ENCODE measurements at places on chromosomes 16 and 17. TPM values are rescaled to one million over a fixed set of nuclear protein-coding genes. Genes with fewer than 3 reads are reported as not detected.

Gene MSLN
- total RNA-seq: 155 TPM

Gene PLK1
- total RNA-seq: 3.3 TPM

- no peak for DNase-seq
- H3K4me1 ChIP-seq: peaks cover 19% of the 10 kb centered on the region
- H3K27me3 ChIP-seq: no peaks in the 10 kb centered on the region
Observed at GRCh38 chr16:89723279-89724250, 2.2 kb downstream of the ZNF276 start.

GRCh38 chr17:32016231-32016630 lies 9.0 kb downstream of the LRRC37B start:
- no peaks in the 10 kb centered on the region for H3K27me3 ChIP-seq
- H3K4me1 ChIP-seq: no peaks in the 10 kb centered on the region
- H3K4me3 ChIP-seq: no peak overlapping the region
- H3K36me3 ChIP-seq: peaks cover 4% of the 10 kb centered on the region
- H3K27ac ChIP-seq: no peak overlapping the region

Gene ABCA8
- 187 TPM for total RNA-seq

DNA sequence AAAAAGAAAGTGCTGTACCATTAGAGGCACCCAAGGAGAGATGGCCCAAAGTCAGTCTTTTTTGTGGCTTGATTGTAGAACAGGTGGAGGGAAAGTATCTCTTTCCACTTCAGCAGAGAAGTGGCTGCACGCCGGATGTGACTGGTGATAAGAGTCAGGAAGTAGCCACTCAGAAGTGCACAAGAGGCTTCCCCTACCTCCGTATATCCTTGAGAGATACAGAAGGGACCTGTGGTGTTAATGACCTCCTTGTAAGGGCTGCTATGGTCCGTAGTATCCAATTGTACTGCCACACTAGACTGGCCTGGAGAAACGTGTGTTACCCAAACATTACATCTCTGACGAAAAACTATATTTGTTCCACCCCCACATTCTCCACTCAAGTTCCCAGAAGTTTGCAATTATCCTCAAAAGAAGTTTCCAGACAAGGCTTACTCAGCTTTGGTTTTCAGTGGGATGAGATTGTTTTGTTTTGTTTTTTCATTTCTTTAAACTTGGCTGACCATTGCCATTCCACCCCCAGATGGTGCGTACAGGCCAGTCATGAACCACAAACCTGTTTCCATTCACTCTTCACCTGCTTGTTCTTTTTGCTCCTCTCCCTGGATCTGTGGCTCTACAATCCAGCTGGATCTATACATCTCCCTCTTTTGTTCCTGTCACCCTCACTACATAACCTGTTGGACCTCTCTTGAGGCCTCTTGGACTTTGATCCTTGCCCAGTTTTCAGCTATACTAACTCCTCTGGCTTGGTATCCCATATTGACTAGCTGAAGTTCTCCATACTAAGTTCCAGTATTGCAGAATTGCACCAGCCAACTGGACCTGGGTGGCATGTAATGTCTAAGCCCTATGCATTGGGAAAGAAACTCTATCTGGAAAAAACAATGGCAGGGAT lies 20.7 kb upstream of the MED13 start:
- H3K27me3 ChIP-seq: no peaks in the 10 kb centered on the region
- no peak overlapping the region for H3K27ac ChIP-seq
- DNase-seq: no peak
- H3K4me1 ChIP-seq: no peaks in the 10 kb centered on the region
- no peak overlapping the region for H3K4me3 ChIP-seq

Gene SHISA9
- total RNA-seq: 0.46 TPM

GRCh38 chr16:66430214-66430613 lies 3.1 kb downstream of the BEAN1 start:
- peaks cover 3% of the 10 kb centered on the region for H3K27me3 ChIP-seq
- H3K27ac ChIP-seq: no peak overlapping the region
- DNase-seq: no peak

Gene HAP1
- total RNA-seq: 0.21 TPM

Gene RNF157
- 2.2 TPM for total RNA-seq

GRCh38 chr17:73247726-73248125 lies 14.0 kb downstream of the CPSF4L start:
- no peak overlapping the region for H3K27ac ChIP-seq
- H3K4me3 ChIP-seq: no peak overlapping the region
- no peaks in the 10 kb centered on the region for H3K27me3 ChIP-seq
- H3K4me1 ChIP-seq: no peaks in the 10 kb centered on the region
- no peak for DNase-seq

Gene SLC5A10
- 0.09 TPM for total RNA-seq

GRCh38 chr17:73743518-73744201 lies 99.4 kb upstream of the SDK2 start:
- peaks cover 15% of the 10 kb centered on the region for H3K27me3 ChIP-seq
- DNase-seq: no peak
- H3K36me3 ChIP-seq: no peaks in the 10 kb centered on the region

Gene DPEP3
- total RNA-seq: 0.40 TPM

Gene MMP28
- 30.5 TPM for total RNA-seq

DNA sequence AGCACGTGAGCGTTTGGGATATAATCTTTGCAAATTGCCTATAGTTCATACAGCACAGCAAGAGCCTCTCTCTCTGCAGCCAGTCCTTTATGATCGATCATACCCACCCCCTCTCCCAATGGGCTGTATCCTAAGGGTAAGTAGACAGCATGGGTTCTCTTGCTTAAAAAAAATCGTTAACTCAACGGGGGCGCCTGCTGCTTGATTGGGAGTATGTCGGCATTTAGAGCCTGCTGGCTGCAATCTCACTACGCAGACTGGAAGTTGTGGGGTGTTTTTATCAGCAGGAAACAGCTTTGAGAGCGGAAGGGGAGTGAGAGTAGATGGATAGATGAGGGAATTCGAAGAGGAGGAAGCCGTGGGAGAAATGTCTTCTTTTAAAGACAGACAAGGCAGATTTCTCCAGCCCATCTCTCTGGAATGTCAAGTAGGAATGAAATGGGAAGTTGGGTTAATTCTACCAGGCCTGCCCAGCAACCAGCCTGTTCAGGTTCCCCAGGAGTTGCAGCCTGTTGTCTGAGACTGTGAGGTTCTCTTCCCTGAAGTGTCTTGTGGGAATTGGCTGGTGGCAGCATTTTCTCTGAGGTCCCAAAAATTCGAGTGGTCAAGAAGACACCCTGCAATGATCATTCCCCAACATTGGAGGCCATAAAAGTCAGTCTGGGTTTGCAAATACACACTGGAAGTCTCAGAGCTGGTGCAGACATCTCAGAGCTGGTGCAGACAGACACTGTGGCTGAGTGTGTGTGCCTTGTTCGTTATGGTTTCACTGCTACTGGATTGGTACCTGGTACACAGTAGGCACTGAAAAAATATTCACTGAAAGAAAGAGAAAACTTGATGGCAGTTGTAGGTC lies 65.6 kb downstream of the PRKCB start:
- DNase-seq: peak; percentile 79
- H3K27ac ChIP-seq: no peak overlapping the region
- no peaks in the 10 kb centered on the region for H3K4me1 ChIP-seq
- H3K36me3 ChIP-seq: no peaks in the 10 kb centered on the region

DNA sequence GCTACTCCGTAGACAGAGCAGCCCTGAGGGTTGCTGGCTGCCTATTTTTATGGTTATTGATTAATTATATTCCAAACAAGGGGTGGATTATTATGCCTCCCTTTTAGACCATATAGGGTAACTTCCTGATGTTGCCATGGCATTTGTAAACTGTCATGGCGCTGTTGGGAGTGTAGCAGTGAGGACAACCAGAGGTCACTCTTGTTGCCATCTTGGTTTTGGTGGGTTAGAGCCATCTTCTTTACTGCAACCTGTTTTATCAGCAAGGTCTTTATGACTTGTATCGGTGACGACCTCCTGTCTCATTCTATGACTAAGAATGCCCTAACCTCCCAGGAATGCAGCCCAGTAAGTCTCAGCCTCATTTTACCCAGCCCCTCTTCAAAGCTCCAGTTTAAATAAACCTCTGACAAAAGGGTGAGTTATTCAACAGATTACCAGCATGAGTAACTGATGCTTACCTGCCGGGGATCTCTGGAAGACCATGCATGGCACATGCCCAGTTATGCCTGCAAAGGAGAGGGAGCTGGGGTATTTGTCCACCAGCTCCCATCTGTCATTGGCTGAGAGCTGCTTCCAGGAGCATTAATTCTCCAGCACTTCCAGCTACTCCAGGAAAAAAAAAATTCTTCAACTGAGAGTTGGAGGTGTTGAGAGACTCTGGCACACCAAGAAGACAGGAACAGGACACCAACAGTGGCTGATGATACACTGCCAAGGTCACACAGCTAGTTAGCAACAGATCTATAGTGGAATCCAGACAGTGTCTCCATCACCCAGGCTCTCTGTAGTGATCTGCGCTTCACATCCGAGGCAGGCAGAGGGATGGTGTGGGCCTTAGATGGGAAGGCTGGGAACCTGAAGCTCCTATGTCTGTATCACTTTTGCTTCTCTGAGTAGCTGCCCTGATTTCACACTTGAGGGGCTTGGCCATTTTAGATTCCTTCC lies 36.6 kb upstream of the IL21R start:
- H3K4me1 ChIP-seq: no peaks in the 10 kb centered on the region
- H3K36me3 ChIP-seq: peaks cover 5% of the 10 kb centered on the region
- H3K4me3 ChIP-seq: no peak overlapping the region
- peak; percentile 8 for DNase-seq
- no peaks in the 10 kb centered on the region for H3K27me3 ChIP-seq

Measured in lung (tissue), 17 donors.